ENCODE measurements at places on chromosomes 12 and 14.

- DNase-seq = no peak
Measured at GRCh38 chr14:30907659-30908057, 33.3 kb downstream of the COCH start.

GRCh38 chr12:63292471-63293221, 141.6 kb upstream of the AVPR1A start:
- DNase-seq = no peak

DNA sequence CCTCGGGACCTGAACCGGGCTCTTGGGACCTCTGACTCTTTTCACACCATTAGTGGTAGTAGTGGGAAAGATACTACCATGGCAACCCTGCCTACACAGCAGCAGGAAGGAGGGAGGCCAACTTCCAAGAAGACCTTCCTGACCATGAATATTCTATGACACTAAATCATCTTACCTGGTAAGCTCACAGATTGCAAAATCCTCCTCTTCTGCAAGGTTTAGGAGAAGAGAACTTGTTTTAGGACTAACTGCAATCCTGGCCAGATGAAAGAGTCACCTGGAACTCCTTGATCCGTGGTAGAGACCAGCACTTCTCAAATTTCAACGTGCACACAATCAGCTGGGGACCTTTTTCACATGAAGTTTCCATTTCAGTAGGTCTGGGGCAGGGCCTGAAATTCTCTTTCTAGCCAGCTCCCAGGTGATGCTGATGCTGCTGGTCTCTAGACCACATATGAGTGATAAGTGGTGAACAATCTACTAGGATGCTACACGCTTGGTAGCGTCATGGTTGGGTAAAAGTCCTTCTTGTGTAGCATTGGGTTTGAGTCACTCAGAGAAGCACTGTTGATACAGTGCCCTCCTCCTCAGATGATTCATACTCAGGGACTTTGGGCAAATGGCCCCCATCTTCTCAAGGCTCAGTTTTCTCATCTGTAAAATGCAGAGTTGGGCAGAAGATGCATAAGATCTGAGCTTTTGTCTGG, 35.6 kb upstream of the FICD start:
- no peak for DNase-seq

GRCh38 chr12:14157088-14157747, 175.8 kb upstream of the GRIN2B start:
- no peak for DNase-seq

- no peak for DNase-seq
Measured at GRCh38 chr14:74260525-74261233, 21.4 kb downstream of the VSX2 start.

Measured in islet precursor cell (in vitro differentiated cells).